ENCODE measurements at places on chromosomes 12 and 14. TPM values are rescaled to one million over a fixed set of nuclear protein-coding genes. Genes with fewer than 3 reads are reported as not detected.

- DNase-seq, result peak; percentile 65
These were observed 2.6 kb downstream of the BMP4 start for GRCh38 chr14:53953828-53954550.

DNA sequence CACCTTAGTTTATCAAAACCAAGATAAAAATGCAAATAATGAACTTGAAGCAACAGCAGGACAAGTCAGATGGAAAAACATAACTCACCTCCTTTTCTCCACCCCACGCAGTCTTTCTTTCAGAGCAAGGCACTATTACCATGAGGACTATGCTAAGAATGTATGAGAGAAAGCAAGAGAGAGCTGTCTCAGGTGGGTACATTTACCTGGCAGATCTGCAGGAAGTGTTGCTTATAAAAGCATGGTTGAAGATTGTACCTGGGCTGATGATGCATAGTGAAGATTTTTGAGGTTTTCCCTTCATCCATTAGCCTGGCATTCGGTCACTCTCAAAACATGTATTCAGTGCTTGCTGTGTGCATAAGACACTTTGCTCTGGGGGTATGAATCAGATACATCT lies 68.8 kb upstream of the IFNG-AS1 start:
- no peak for DNase-seq

DNA sequence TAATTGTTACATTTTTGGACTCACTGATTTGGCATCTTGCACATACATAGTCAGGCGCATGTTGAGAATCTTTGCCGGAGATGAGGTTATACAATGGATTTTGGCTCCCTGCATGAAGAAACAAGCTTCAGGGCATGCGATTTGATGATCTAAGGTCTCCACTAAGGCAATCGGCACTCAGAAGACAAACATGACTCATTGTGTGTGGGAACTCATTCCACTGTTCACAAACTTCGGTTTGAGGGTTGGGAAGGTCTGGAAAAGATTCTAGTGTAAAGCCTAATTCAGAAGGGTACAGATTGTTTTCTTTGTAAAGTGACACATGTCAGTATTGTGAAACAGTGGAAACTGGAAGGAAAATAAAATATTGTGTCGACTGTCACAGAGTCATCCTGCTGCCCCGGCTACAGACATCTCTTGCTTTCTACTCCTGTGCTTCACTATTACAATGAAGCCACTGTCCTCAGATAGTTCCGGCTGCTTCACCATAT lies 192.6 kb upstream of the HMGA2 start:
- no peak for DNase-seq

DNA sequence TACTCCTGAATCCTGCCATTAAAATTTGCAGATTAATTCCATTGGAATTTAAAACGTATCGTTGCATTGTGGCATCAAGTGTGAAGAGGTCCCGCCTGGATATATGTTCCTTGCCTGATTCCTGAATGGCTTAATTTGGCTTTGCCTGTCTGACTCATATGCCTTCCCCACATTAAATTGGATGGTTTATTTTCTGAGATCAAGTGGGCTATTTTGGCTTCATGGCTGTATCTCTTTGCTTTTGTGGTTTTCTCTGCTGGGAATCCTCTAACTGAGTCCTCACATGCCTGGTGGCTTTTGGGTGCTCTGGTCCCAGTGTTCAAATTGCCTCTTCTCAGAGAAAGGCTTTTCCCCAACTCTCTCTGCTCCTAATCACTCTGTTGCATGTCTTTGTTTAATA lies 127.9 kb upstream of the DYRK2 start:
- DNase-seq, result no peak

- DNase-seq, result no peak
These were observed 47.0 kb downstream of the TTC8 start for GRCh38 chr14:88871429-88871828.

DNA sequence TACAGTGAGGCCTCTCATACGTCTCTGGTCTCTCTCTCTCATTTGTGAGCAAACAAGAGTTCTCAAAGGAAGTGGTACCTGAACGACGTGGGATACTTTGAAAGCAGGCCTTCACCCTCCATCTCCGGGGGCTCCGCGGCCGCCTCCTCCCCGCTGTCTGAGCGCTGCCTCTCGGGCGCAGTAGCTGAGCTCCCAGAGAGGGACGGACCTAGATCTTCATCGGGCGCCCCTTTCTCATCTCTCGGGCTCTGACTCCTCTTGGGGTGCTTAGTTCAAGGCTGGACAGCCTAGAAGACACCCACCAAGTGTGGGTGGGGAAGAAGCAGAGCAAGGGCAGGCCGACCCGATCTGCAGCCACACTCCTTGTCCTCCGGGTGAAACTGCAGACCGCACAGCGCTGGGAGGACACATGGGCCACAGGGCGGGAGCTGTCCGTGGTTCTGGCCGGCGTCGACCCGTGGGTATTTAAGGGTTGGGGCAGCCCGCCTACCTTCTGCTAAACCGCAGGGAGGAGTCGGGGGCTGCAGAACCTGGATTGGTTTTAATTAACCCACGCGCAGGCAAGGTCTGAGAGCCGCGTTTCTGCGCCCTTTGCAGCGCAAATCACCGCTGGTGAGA lies 92.7 kb downstream of the PAH start:
- DNase-seq, result peak; percentile 37

DNA sequence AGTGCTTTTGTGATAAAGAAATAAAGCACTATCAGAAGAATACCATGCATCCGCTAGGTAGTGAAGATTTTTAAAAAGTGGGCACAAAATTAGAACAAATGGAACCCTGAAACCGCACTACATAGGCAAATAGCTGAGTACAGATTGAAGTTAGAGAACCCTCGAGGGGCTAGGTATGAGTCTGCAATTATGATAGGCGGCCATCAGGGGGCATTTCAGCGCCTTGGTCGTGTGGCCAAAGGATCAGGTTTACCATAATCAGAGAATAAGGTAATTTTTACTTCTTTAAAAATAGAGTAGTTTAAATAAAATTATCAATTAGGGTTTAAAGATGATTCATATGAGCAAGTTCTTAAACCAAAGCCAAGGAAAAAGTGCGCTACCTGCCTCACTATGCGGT lies 129.8 kb downstream of the TMX1 start:
- DNase-seq, result no peak

DNA sequence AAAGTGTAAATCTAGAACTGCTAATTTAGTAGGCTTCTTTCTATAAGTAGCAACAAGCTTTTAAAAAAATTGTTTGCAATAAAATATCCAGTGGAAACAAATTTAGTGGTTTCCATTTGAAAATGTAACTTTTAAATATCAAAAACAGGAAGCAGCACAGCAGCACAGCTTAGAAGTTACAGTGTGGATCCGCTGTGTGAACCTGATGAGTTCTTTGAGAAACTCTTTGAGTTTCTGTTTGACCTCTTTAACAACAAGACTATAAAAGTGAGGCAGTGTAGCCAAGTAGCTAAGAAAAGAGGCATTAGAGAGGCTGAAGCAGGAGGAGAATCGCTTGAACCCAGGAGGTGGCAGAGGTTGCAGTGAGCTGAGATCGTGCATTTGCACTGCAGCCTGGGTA lies 178.3 kb downstream of the NAV3 start:
- no peak for DNase-seq

GRCh38 chr14:102225936-102226335 lies 79.0 kb downstream of the MOK start:
- DNase-seq, result no peak

- no peak for DNase-seq
These were observed 4.2 kb downstream of the DAZAP2 start for GRCh38 chr12:51242876-51243275.

GRCh38 chr14:68135566-68135965 lies 316.0 kb downstream of the RAD51B start:
- DNase-seq, result no peak

GRCh38 chr12:9319044-9319841 lies 111.0 kb upstream of the PZP start:
- DNase-seq, result no peak

- DNase-seq, result peak; percentile 84
These were observed 493.2 kb upstream of the GARIN6 start for GRCh38 chr12:99154216-99154982.

DNA sequence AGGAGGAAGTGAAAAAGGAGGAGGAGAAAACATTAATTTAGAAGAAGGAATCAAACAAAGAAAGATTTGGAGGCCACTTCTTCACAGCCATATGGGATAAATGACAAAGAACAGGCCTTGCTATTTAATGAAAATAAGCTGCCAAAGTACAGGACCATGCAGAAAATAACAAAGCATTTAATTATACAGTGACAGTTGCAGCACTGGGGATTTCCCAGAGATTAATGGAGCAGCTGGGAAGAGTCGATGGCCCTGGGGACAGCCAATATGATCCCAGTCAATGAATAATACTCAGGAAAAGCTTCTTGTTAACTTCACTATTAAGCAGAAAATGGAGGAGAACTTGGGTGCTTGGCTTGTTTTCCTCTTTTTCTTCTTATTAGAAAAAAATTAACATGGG lies 34.6 kb downstream of the RERG start:
- DNase-seq, result no peak

DNA sequence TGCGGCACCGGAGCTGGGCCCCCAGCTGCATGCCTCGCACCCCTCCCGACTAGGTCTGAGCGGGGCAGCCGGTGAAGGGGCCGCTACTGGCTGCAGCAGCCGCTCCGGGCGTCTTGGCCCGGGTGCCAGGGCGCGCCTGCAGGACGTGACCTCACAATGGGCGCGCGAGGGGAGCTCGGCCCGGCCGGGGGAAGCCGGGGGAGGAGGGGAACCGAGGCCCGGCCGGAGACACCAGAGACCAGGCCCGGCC lies 353 bp downstream of the BAG5 start:
- DNase-seq, result peak; percentile 64

DNA sequence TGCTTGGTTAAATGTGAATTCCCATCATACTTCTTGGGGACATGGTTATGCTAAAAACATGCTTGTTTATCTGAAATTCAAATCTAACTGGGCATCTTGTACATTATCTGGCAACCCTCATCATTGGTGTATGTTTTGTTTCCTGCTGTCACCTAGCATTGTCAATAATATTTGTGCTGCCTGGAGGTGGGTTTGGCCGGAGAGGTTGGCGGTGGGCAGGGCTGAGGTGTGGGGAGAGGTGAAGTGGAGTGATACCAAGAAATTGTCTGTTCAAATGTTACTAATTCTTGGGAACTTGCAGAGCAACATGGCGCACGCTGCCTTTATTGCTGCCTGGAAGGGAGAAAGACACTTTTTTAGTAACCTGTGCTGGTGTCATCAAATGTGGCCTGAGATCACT lies 280.5 kb downstream of the VRK1 start:
- no peak for DNase-seq

DNA sequence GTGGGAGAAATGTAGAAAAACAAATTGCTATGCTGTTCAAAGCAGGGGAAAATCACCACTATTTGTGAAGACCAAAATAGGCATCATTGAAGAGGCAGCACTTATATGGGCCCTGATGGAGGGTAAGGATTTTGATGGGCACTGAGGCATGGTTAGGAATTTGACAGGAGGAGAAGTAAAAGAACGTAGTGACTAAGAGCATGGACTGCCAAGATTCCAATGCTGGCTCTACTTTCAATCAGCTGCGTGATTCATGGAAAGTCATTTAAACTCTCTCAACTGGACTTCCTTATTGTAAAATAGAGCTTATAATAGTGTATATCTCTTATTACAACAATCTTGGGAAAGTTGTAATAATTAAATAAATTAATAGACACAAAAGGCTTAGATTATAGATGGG lies 267.7 kb upstream of the G2E3 start:
- DNase-seq, result no peak

DNA sequence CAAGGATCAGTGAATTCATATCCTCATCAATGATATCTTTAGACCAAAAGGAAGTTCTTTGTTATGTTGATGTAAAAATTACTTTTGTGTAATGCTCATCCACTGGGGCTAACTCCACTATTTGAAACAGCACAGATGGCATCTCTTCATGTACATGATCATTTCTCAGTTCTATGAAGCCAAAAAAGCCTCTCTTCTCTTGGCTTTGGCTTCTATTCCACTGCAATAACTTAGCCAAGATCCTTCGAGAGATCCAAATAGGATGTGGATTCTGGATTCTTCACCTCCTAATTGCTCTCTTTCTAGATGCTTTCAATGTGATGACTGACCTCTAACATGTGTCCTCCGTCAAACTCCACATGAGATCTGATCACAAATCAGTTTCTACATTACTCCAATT lies 851.2 kb downstream of the GALC start:
- no peak for DNase-seq

GRCh38 chr12:115973968-115974724 lies 303.3 kb downstream of the MED13L start:
- DNase-seq, result no peak

DNA sequence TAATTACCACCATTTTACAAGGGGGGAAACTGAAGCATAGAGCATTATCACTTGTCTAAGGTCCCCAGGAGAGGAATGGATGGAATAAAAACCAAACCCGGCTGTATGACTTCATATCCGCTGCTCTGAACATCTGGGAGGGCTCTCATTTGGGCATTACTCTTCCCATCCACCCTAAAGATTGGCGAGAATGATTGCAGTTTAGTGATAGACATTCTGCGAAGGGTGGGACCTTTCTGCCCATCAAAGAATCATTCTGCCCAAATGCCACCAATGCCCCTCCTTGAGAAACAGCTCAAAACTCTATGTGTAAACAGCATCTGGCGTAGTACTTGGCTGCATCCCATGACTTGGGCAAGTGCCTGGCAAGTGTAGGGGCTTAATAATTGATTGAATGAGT lies 11.6 kb downstream of the CHST11 start:
- DNase-seq, result no peak

GRCh38 chr12:113445544-113446171 lies 23.5 kb downstream of the SDSL start:
- no peak for DNase-seq

- no peak for DNase-seq
These were observed 16.3 kb downstream of the MUCL1 start for GRCh38 chr12:54870617-54871016.

DNA sequence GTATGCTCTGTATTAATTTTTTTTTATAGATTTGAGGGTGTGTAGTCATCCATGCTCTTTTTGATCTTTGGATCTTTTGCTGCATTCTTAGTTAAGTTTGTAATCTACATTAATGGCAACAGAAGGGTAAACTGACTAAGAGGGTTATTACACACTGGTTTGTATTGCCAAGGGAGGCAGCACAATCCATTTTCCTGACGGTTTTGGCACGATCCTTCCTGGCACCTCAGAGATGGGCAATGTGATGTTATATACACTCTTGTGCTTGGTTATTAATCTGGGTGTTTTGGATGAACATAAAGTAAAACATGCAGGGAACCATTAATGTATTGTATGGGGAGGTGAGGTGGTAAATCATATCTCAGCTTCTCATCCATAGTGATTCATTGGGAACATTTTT lies 98.8 kb upstream of the SLC38A2 start:
- DNase-seq, result no peak

- DNase-seq, result no peak
These were observed 47.7 kb upstream of the PTPRO start for GRCh38 chr12:15274561-15274967.

GRCh38 chr12:92028441-92028709 lies 117.3 kb downstream of the BTG1 start:
- DNase-seq, result peak; percentile 87

GRCh38 chr12:13255792-13256691 lies 59.5 kb downstream of the EMP1 start:
- peak; percentile 90 for DNase-seq

- peak; percentile 49 for DNase-seq
These were observed 51.1 kb downstream of the TMEM260 start for GRCh38 chr14:56630707-56631106.

AHNAK2 gene
- 78.0 TPM for total RNA-seq

CLBA1 gene
- total RNA-seq, result 20.9 TPM

DEGS2 gene
- 2.7 TPM for total RNA-seq

IKBIP gene
- 19.7 TPM for total RNA-seq

CMTM5 gene
- 0.21 TPM for total RNA-seq
